Endodermal cell (in vitro differentiated cells): ENCODE measurements at places on chromosomes 16 and 17. TPM values are rescaled to one million over a fixed set of nuclear protein-coding genes. Genes with fewer than 3 reads are reported as not detected.

- no peak for DNase-seq
Measured at GRCh38 chr17:37700881-37701280, 44.0 kb downstream of the HNF1B start.

- no peak for DNase-seq
Measured at GRCh38 chr16:54286090-54286365, 559 bp downstream of the IRX3 start.

GRCh38 chr16:17371299-17371698 is 99.5 kb downstream of the XYLT1 start:
- no peak for DNase-seq

Gene PPM1E
- total RNA-seq = 1.3 to 1.6 TPM (median 1.4 TPM) in 3 replicates

- peak; percentile 87 for DNase-seq
Measured at GRCh38 chr16:59116744-59117143, 382.6 kb upstream of the GOT2 start.
